CD4-positive, alpha-beta T cell treated with Interleukin-6 for 4 hours (primary cell): ENCODE measurements at places on chromosomes 5 and 9.
A peak's percentile ranks its signal among the peaks of the same experiment; 100 is the strongest.

GRCh38 chr5:62886603-62887315 lies 308.1 kb downstream of the LRRC70 start:
- DNase-seq = no peak

GRCh38 chr9:98007251-98007928 lies 24.2 kb downstream of the ANP32B start:
- no peak for DNase-seq

DNA sequence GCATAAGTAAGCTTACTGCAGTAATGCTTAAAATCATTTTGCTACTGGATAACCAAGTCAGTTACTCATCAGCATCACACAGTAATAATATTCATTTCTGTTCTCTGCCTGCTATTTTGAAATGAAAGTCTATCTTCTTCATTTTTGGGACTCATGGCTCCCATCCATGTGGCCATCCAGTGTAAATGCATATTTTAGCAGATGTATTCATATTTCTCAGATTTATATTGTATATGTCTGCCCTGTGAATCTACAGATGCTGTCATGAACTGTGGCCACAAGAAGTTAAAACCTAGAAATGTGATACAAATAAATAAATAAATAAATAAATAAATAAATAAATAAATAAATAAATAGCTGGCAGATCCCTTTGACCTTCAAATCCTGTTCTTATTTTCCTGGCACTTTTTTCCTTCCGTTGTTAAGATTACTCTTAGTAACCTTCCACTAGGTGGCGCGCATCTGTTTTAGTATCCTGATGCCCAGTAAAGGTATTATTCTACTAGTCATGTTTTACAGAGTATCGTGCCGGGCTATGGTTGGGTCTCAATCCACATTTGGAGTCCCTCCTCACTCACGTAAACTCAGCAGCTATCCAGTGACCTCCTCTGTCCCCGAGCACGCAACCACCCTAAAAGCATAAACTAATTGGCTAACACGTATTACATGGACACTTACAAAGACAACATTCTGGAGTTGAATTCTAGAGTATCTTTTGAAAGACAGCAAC lies 79.2 kb upstream of the IL7R start:
- DNase-seq = peak; percentile 87

- peak; percentile 62 for DNase-seq
Observed at GRCh38 chr5:139651853-139652787, 4.0 kb downstream of the CXXC5 start.

- DNase-seq = no peak
Observed at GRCh38 chr5:112604732-112605630, 132.7 kb upstream of the APC start.

GRCh38 chr9:107170801-107171200 lies 112.3 kb upstream of the RAD23B start:
- no peak for DNase-seq

DNA sequence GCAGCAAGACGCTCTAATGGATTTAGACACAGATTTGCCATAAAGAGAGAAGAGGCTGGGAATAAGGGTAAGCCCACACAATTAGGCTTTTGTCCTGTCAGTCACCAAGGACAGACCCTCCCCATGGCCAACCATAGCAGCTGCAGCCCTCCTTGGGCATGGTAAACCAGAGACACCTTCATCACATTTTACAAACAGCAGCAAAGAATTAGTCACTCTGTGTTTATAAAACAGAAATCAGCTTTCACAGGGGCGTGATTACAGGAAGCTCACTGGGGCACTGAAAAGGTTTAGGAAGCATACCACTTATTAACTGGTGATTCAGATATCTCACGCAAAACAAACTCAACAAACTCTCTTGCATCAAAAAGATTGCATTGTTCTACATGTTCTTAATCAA lies 37.3 kb upstream of the ZNF622 start:
- DNase-seq = no peak

- no peak for DNase-seq
Observed at GRCh38 chr9:125888211-125888610, 141.0 kb downstream of the PBX3 start.

DNA sequence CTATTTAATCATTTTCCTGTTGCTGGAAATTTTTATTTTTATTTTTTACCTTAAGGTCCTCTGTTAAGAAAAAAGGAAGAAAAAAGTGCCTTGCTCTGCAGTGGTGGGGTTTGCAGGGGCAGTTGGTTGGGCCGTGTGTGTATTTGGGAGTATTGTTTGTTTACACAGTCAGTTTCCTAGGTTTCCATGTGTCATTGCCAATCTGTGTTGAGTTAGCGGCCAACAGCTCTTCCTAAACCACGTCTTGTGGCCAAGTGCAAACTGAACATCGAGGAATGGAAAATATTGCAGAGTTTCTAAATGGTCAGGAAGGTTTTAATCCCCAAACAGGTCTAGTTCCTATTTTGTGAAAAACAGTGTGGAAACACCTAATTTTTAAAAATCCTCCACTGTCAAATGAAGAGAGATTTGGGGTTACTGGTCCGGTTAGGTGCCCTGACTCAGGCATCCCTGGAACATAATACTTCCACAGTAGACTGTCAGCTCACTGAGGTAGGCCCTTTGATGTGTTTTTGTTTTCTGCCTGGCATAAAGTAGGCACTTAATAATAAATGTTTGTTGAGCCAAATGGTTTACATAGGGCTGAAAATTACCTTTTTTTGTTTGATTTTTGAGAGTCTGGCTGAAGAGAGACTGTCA lies 37.0 kb downstream of the MAMDC2 start:
- DNase-seq = no peak

GRCh38 chr5:122145906-122146305 lies 16.6 kb downstream of the ZNF474 start:
- no peak for DNase-seq

GRCh38 chr5:99721506-99721905 lies 792.7 kb upstream of the CHD1 start:
- no peak for DNase-seq

DNA sequence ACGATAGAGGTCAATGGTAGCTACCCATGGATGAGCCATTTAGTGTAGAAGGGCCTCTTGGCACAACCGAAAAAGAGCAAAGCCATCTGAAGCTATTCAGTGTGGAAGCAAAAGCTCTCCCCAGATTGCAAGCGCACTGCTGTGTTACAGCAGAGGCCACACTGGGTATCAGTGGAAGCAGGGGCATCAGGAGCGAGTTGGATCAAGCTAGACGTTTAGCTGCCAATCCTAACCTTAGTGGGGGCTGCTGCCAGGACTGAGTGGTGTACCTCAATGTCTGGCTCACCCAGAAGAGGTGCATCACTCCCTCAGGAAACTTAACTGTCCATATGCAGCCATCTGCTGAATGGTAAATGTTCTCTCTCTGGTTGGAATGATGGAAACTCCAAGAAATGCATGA lies 44.5 kb downstream of the RAPGEF1 start:
- DNase-seq = no peak

GRCh38 chr5:95907740-95908706 lies 53.6 kb downstream of the ELL2 start:
- DNase-seq = no peak

GRCh38 chr5:54581831-54582548 lies 64.4 kb downstream of the SNX18 start:
- no peak for DNase-seq

DNA sequence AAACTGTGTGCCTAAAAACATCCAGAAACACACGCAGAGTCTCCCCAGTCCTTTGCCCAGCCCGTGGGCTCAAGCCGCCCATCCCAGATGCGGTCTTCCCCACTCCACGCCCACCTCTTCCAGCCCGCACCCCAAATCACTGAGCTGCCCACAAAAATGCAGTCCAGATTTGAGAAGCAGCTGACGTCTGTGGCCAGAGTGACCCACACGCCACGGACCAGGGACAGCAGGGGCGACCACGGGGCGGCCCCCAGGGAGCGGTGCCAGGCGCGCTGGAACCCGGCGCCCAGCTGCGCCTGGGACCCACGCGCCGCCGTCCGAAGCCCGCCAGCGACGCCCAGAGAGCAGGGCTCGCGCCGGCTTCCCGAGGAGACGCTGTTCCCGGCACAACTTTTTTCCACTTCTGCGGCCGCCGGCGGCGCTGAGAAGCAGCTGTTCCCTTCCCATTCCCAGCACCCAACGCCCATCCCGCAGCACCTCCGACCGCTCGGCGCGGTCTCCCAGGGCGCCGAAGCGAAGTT lies 674 bp downstream of the LHFPL2 start:
- no peak for DNase-seq

GRCh38 chr5:115510145-115510645 lies 34.4 kb downstream of the FEM1C start:
- DNase-seq = no peak

- no peak for DNase-seq
Observed at GRCh38 chr9:23841304-23841703, 15.3 kb upstream of the ELAVL2 start.

- no peak for DNase-seq
Observed at GRCh38 chr5:27769748-27770402, 731.5 kb upstream of the CDH9 start.

DNA sequence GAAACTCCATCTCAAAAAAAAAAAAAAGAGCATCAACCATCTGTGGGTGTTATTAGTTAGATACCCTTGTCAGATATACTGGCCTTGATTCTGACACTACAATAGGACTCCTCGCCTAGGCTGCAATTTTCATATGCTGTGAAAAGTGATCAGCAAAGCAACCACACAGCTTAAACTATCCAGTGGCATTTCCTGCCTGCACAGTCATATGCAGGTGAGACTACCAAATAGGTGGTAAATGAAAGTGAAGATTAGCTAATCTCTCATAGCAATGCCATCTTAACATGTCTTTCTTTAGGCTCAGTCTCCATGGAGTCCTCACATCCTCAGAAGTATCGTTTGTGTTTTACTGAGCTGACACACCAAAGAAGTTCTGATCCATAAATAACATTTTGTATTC lies 40.8 kb downstream of the GRAMD2B start:
- peak; percentile 18 for DNase-seq

DNA sequence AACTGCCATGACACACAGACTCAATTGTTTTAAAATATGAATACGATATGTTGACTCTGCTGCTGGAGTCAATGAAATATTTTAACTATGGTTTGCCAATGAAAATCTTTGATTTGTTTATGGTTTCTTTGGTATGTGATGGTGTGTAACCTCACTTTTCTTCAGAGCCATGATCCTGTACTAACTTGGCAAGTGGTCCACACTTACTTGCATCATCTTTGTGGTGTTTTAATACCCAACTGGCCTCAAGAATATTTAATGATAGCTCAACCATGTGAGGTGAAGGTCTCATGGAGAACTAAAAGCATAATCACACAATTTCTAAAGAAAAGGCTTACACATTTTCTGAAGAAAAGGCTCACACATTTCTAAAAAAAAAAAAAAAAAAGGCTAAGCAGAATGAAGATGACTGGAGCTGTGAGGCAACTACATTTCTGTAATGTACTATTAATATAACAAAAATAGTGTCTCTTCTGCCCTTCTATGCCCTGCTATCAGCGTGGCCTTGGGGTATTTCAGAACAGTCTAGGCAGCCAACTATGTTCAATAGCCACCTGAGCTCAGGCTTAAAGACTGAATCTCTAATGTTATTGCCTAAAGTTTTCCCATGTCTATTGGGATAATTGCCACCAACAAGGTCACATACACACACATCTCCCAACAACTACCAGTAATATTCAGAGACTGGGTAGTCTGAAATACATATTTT lies 395.0 kb downstream of the MLLT3 start:
- DNase-seq = no peak

DNA sequence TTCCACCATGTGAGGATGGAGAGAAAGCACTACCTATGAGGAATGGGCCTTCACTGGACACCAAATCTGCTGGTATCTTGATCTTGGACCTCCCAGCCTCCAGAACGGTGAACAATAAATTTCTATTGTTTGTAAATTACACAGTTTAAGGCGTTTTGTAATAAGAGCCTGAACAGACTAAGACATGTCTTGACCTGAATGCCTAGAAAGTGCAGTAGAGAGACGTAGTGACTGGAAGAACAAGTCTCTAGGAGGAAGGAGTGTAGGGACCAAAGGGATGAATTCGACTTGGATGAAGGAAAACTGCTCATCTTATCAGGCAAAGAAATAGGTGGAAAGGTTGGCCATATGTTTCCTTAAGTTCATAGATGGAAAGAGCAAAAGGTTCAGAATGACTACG lies 309.8 kb upstream of the RGMB start:
- DNase-seq = no peak

GRCh38 chr5:134406390-134406789 lies 5.3 kb downstream of the CDKN2AIPNL start:
- DNase-seq = no peak

DNA sequence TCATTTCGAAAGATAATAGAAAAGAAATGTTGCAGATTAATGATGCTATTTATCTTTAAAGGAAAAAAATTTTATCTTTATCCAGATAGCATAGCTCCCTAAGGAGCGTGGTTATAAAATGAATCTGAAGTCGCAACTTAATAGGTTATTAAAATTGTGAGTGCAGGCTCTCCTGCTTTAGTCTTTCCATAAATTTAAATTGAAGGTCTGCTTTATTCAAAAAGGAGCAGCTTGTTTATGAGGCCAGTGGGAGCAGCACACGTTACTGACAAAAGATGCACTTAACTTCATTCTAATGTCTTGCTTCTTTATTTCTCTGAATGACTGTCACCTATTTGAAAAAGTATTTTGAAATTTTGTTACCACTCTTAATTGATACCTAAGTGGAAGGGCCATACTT lies 95.0 kb downstream of the ZCCHC7 start:
- DNase-seq = no peak

DNA sequence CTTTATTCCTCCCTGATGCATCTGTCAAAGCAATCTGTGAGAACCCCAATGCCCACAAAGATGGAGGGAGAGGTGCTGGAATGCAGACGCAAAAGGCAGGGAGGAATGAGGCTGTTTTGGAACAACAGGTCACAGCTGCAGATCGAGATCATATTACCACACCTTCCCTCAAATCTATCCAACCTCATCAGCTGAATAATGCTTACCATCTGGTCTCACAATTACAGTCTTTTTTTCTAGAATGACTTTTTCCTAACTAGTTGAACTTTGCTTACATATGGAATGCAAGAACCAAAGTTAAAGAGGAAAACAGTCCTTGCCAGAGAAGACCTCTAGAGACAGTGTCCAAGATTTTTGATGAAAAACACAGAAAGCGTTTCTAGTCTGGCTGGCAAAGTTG lies 158.1 kb downstream of the LPAR1 start:
- no peak for DNase-seq

DNA sequence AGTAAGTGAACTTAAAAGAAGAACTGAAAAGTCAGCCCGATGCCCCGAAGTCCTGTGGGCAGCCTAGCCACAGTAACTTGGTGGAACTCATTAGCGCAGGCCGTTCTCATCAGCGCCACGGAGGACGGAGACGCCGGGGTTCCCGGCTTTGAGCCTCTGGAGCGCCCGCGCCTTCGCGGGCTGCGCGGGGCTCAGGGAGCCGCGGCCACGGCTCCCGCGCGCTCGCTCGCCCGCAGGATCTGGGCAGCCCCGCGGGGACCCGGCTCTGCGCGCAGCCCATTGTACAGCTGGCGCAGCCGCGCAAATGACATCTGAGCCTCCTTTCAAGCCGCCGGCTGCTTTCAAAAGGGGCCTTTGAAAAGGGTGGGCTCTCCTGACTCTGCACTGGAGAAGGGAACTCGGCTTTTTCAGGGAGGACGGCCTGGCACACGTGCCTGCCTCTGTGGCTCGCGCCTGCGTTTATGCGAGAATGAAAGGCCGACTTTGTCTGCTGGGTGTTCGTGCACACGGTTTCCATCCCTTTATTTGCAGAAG lies 40.7 kb downstream of the TLR4 start:
- no peak for DNase-seq
